Keratinocyte (primary cell): ENCODE measurements at places on chromosomes 3 and 15.
A peak's percentile ranks its signal among the peaks of the same experiment; 100 is the strongest.

- peak; percentile 25 for DNase-seq
- H3K27ac ChIP-seq: no peak overlapping the region
- H3K36me3 ChIP-seq: no peaks in the 10 kb centered on the region
- H3K4me3 ChIP-seq: no peak overlapping the region
Measured at GRCh38 chr3:62559831-62560445, 186.6 kb upstream of the FEZF2 start.

DNA sequence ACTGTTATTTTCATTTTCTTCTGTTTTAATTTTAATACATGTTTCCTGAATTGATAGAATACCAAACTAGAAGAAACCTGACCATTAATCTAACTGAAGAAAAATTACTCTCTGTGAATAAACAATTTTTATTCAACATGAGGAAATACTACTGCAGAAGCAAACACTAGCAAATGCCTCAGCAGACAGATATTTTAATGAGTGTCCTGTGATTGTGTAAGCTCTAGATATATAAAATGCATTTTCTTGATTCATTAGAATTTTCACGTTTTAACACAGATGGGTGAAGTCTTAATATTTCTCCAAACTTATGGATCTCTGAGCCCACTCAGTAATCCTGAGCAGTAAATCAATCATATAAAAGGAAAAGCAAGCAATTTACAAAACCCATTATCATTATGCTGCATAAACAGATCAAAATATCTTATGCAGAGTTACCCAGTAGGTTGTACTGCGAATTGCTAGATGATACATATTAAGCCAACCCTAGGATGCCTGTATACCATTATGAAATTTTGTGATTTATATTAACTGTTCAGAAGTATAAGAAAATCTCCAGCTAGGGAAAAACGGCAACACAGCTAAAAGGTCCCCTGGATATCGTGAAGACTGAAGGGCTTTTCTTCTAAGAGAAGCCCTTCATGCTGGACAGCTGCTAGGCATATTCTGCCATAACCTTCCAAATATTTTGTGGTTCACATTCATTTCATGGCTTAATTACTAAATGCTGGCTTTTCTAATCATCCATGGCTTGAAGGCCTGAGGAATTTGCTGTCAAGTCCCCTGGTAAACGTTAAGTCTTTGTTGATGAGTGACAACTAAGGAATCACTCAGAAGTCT is 157.7 kb upstream of the TGFBR2 start:
- no peak overlapping the region for H3K4me3 ChIP-seq
- H3K27ac ChIP-seq: no peak overlapping the region

DNA sequence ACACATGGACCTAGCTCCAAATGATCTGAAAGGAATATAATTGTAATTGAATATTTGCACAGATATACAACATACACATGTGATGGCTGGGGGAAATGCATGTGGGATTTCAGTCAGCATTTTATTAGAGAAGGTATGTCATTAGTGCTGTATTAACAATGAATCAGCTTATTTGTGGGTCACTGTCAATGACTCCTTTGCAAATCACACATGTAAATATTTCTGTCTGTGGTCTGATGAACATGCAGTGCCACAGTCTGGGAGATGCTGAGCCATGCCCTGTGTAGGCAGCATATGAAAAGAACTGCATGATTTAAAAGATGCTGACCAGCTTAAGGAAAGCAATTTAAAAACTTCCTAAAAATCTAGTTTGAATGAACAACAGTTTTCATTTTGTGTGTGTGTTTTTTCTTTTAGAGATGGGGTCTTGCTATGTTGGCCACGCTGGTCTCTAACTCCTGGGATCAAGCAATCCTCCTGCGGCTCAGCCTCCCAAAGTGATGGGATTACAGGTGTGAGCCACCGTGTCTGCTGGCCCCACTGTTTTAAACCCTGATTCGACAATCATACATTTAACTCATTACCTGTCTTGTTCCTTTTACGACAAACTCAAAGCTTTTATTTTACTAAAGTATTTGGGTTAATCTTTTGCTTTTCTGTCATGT is 803 bp upstream of the B3GNT5 start:
- no peak for DNase-seq
- H3K4me3 ChIP-seq: peak overlapping the region; percentile 72
- H3K27ac ChIP-seq: peak overlapping the region; percentile 94
- peaks cover 2% of the 10 kb centered on the region for H3K36me3 ChIP-seq
- H3K4me1 ChIP-seq: peaks cover 19% of the 10 kb centered on the region

- DNase-seq: no peak
- no peaks in the 10 kb centered on the region for H3K36me3 ChIP-seq
- H3K27ac ChIP-seq: no peak overlapping the region
- H3K4me1 ChIP-seq: peaks cover 3% of the 10 kb centered on the region
Measured at GRCh38 chr3:196843435-196844110, 24.1 kb upstream of the SENP5 start.

DNA sequence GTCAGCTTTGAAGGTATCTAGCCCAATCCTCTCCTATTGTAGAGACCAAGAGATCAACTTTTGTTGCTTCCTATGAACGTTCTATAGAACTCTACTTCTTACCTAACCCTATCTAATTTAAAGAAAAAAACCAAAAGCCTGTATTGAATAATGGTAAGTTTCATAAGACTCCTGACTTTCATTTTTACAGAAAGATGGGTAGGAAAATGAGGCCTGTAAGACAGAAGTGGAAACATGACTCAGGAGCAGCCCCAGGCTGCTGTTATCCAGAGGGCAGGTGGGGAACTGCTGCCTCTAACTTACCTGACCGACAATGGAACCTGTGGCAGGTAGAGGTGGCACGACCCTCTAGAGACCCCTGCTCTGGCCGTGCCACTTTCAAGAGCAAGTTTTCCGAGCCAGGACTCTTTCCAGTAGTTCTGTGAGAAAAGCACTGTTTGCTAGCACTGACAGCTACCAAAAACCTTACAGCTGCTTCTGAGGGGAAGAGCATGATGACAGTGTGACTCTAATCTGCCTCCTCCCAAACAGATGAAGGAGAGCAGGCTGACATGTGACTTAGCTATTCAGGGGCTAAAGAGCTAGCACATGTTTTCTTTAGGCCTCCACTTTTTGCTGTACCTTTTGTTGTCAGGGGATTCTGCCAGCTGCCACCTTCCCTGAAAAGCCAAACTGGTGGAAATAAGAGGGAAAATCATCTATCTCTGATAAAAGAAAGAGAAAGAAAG is 17.5 kb downstream of the POPDC2 start:
- H3K4me3 ChIP-seq: no peak overlapping the region
- H3K27me3 ChIP-seq: no peaks in the 10 kb centered on the region
- peaks cover 23% of the 10 kb centered on the region for H3K4me1 ChIP-seq
- DNase-seq: no peak
- H3K36me3 ChIP-seq: no peaks in the 10 kb centered on the region

- H3K27me3 ChIP-seq: no peaks in the 10 kb centered on the region
- H3K27ac ChIP-seq: no peak overlapping the region
- no peaks in the 10 kb centered on the region for H3K4me1 ChIP-seq
- H3K4me3 ChIP-seq: no peak overlapping the region
- no peaks in the 10 kb centered on the region for H3K36me3 ChIP-seq
Measured at GRCh38 chr3:60225848-60226247, 1025.4 kb downstream of the FHIT start.

GRCh38 chr15:47415539-47415971 is 301.8 kb upstream of the SEMA6D start:
- no peaks in the 10 kb centered on the region for H3K4me1 ChIP-seq
- no peaks in the 10 kb centered on the region for H3K27me3 ChIP-seq
- H3K36me3 ChIP-seq: no peaks in the 10 kb centered on the region
- no peak for DNase-seq
- H3K27ac ChIP-seq: no peak overlapping the region
- no peak overlapping the region for H3K4me3 ChIP-seq

GRCh38 chr15:78232951-78233350 is 1.4 kb downstream of the ACSBG1 start:
- H3K4me1 ChIP-seq: no peaks in the 10 kb centered on the region
- H3K27me3 ChIP-seq: peaks cover 11% of the 10 kb centered on the region
- H3K36me3 ChIP-seq: no peaks in the 10 kb centered on the region
- DNase-seq: no peak
